ENCODE measurements at places on chromosomes 1 and 21. TPM values are rescaled to one million over a fixed set of nuclear protein-coding genes. Genes with fewer than 3 reads are reported as not detected.

DNA sequence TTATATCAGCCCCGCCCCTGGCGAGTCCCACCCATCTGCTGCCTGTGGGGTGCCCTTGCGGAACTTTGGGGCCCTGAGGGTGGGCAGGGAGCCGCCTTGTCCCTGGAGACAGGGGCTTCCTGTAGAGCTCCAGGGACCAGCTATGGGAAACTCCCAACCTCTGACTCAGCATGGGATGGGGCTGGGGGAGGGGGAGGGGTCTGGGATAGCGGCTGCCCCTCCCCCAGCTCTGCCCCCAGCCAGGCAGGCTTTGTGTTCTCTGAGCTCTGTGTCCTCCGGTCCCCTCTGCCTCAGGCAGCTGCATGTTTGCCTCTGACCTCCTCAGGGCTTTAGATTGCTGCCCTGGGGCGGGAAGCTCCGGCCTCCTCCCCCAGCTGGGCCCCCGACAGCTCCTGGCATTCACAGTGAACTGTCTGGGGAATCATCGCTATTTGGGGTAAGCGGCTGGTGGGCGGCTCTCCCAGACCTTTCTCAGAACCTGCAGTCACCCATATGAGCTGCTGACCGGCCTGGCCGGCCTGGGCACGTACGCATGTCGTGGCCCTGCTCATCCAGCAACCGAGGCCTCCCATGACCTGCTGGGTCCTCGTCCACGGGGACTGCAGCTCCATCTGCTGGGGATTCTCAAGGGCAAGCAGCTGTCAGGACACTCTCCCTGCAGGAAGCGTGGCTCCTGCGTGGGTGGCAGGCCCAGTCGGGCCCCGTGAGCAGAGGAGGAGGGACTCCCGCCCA is 17.1 kb downstream of the ARHGEF16 start:
- no peak for DNase-seq

The DENND2C gene
- total RNA-seq, result 1.9 TPM

The RSPH1 gene
- not detected for total RNA-seq

GRCh38 chr1:41662765-41663437 is 178.4 kb upstream of the EDN2 start:
- peak; percentile 51 for DNase-seq

The RNF207 gene
- 7.9 TPM for total RNA-seq

DNA sequence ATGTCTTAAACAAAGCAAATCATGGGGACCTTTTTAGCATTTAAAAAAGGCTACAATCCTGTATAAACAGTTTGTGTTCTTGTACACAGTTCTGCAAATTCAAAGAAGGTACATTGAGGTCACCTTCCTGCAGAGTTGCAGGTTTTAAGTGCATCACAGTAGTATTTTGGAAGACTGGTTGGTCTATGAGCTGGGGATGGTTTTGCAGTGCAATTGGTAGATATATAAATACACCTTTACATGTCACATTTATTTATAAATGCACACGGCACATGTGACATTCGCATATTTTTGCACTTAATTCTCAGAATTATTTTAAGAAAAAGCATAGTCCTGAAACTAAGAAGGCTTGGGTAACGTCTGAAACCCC is 599 bp upstream of the ITPKB start:
- DNase-seq, result no peak

GRCh38 chr1:206774093-206774492 is 1.8 kb upstream of the IL10 start:
- DNase-seq, result no peak

- no peak for DNase-seq
Observed at GRCh38 chr1:178168536-178168935, 74.6 kb downstream of the RASAL2 start.

The ZFYVE9 gene
- 30.1 TPM for total RNA-seq

DNA sequence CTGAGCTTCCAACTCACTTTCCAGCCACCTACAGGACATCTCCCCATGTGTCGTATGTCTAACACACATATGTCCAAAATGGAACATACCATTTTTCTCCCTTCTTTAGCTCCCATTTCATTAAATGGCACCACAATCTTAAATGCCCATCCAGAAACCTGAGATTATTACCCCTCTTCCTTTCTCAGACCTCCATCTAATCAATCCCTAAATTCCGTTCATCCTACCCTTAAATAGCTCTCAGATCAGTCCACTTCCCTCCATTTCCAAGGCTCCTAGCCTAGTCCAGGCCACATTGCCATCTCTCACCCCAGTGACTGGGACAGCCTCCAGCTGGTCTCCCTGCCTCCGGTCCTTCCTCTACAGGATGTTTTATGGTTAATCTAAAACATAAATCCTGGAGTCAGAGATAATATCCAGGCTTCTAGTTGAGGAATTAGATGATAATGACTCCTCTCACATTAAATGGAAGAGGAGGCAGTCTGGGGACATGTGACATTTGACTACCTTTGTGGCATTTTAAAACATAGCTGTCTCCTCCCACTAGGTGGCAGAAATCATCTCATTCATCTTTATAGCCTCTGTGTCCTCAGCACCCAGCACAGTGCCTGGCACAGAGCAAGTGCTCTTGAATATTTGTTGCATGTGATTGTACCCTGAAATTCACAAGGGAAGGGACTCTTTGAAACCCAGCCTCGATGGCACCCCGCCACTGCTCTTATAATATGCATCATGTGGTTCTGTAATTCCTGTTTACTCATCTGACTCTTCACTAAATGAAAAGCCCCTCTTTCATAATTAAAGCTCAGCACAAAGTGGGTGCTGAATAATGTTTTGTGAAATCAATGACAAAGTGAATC is 102.3 kb downstream of the TMEM53 start:
- no peak for DNase-seq

- DNase-seq, result no peak
Observed at GRCh38 chr1:183159960-183160359, 26.1 kb upstream of the LAMC2 start.

The ERICH3 gene
- 0.09 TPM for total RNA-seq

The TSPAN1 gene
- 0.84 TPM for total RNA-seq

- no peak for DNase-seq
Observed at GRCh38 chr1:11355559-11356475, 82.8 kb downstream of the UBIAD1 start.

DNA sequence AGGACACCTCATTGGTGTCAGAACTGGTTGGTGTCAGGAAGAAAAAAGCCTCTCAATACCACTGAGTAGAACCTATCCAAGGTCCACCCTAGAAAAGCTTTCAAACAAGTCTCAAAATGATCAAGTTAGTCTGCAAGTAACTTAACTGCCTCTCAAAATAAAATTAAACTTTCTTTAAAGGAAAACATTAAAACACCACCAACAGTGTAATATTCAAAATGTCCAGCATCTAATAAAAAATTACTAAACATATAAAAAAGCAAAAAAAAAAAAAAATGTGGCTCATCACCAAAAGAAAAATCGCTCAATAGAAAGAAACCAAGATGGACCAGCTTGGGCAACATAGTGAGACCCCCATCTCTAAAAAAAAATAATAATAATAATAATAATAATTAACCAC is 18.7 kb upstream of the OLFML2B start:
- no peak for DNase-seq

- DNase-seq, result no peak
Observed at GRCh38 chr1:23013657-23014056, 2.0 kb downstream of the TEX46 start.

GRCh38 chr21:19608101-19608621 is 1204.6 kb upstream of the TMPRSS15 start:
- no peak for DNase-seq

DNA sequence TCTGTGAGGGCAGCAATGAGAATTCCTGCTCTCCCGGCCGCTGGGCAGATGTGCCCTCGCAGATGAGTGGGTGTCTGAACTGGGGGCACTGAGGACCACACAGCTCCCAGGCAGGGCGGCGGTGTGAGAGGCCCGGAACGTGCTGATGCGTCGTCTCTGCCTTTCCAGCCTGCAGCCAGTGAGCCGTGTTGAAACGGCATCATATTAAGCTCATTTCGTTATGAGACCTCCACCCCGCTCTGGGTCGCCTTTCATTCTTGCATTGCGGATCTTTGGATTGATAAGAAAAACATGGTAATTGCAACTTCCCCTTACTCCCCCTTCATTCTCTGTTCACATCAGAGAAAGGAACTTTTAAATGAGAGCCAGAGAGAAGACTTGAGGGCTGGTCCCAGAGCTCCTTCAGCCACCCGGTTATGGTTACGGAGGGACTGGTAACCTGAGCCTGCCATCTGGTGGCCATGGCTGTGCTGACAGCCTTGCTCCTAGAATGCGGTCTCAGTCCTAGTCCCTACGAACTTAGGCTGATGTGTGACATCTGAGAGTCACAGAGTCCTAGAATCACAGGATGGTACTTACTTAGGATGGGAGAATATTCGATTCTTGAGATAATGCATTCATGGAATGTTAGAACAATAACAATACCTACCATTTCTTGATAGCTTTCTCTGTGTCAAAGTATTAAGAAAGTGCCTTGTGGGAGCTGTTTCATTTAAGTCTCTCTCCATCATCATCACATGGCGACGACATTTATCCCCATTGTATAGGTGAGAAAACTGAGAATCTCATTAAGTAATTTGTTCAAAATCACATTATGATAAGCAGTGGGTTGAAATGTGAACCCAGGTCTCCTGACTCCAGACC is 271.0 kb downstream of the TRABD2B start:
- DNase-seq, result peak; percentile 58

The SPRR2A gene
- total RNA-seq, result not detected

The TENT5C gene
- total RNA-seq, result 3.8 TPM

The SPTA1 gene
- total RNA-seq, result 0.56 TPM

- no peak for DNase-seq
Observed at GRCh38 chr1:38093569-38094520, 47.3 kb upstream of the POU3F1 start.

The LCE1B gene
- total RNA-seq, result not detected

The FABP3 gene
- 4.9 TPM for total RNA-seq

DNA sequence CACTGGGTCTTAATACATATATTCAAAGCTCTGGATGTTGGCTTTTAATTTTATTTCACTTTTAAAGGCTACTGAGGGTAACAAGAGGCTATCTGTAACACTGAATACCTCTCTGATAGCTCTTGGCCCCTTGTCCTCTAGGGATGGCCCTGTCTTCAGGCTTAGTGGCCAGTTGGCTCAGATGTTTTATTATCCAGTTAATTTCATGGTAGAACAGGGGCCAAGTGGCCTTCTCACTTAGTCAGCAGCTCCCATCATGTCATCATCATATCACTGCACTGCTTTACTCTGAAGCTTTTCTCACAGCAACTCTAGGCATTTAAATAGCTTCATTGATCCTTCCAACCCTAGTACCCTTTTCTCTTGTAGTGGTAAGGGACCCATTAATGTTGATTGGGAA is 40.2 kb upstream of the MACF1 start:
- no peak for DNase-seq

The LYPLAL1 gene
- total RNA-seq, result 26.6 TPM

The LCE3D gene
- not detected for total RNA-seq

DNA sequence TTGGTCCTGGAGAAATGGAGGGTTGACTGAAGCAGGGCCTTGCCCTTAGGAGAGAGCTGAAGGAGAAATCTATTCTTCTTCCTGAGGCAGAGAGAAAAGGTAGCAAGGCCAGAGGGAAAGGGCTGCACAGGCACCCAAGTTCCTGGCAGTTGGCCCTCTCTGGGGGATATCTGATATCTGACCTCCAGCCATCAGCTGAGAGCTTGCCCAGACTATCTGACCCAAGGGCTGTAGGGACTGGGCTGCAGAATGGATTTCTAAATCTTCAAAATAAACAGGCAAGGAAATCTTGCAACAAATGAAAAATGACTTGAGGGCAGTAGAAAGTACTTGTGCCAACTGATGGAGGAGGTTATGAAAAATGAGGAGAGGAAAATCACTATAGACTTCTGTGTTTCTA is 498 bp upstream of the CLCA2 start:
- no peak for DNase-seq

GRCh38 chr1:59414406-59415133 is 117.7 kb downstream of the FGGY start:
- no peak for DNase-seq

GRCh38 chr1:39115271-39116110 is 89.0 kb upstream of the MACF1 start:
- DNase-seq, result no peak

The TEKT2 gene
- total RNA-seq, result 1.1 TPM

DNA sequence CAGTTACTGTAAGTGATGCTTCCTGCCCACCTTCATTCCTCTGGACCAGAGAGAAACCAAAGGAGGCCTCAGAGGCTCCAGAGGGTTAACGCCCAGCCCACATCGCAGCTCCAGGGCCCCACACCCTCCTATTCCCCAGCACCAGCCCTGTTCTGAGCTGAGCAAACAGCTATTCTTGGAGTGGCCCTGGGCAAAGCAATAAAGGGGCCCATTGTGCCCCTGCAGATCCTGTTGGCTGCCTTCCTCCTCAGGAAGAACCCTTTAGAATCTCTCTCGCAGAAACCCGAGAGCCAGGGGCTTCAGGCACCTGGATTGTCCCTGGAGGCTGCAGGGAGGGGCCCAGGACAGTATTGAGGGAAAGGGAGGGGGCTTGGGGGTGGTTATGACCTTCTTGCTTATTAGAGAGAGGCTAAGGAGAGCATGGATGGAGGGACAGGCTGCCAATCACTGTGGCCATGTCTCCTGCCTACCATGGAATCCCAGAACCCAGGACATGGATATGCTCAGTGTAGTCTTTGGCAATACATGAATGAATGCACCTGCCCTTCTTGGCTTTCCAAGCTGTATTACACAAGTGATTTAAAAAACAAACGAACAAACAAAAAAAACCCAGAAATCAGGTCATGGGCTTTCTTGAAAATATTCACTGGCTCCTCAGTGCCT is 9.2 kb downstream of the PADI2 start:
- DNase-seq, result no peak

The MEX3A gene
- 0.69 TPM for total RNA-seq

The TSEN15 gene
- total RNA-seq, result 22.3 TPM

DNA sequence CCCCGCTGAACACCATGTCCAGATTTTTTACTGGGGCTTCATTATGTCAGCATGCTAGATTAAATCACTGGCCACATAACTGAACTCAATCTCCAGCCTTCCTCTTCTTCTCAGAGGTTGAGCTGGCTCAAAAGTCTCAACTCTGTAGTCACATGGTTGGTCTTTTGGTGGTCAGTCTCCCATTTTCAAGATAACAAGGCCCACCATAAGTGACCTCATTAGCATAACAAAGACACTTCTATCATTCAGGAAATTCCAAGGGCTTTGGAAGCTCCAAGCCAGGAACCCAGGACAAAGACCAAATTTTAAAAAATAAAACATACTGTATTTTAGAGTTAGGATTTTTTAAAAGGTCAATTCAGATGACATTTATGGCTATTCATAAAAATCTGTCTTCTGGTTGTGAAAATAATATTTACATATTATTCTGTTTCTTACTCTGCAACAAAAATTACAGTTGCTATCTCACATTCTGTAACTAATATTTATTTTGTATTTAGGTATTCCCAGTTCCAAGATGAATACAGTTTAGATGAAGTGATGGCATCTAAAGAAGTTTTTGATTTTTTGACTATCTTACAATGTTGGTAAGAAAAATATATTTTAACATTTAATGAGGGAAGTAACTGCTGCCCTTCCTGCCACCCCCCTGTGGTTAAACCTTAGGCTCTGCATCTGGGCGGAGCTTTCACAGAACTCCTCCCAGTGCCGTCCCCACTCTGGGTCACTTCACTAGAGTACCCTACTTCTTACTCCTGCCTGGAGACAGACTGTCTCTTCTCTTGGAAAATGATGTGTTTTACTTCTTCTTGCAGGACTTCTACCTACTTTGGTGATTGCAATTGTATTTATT is 49.3 kb downstream of the SCP2 start:
- DNase-seq, result no peak

The PAQR6 gene
- 1.1 TPM for total RNA-seq

The TEX38 gene
- not detected for total RNA-seq

GRCh38 chr1:51268634-51269033 is 32.6 kb downstream of the RNF11 start:
- DNase-seq, result no peak

- DNase-seq, result no peak
Observed at GRCh38 chr1:236888126-236888525, 93.0 kb downstream of the MTR start.

The COL9A2 gene
- total RNA-seq, result 15.6 TPM

GRCh38 chr1:13528320-13528719 is 14.5 kb upstream of the LRRC38 start:
- DNase-seq, result no peak

All from omental fat pad (tissue), 4 donors.